Stimulated activated CD8-positive, alpha-beta memory T cell treated with anti-CD3 and anti-CD28 coated beads, Interleukin-4, amount 100 ng/mL, for 24 hours (primary cell): ENCODE measurements at places on chromosomes 6 and 20.

DNA sequence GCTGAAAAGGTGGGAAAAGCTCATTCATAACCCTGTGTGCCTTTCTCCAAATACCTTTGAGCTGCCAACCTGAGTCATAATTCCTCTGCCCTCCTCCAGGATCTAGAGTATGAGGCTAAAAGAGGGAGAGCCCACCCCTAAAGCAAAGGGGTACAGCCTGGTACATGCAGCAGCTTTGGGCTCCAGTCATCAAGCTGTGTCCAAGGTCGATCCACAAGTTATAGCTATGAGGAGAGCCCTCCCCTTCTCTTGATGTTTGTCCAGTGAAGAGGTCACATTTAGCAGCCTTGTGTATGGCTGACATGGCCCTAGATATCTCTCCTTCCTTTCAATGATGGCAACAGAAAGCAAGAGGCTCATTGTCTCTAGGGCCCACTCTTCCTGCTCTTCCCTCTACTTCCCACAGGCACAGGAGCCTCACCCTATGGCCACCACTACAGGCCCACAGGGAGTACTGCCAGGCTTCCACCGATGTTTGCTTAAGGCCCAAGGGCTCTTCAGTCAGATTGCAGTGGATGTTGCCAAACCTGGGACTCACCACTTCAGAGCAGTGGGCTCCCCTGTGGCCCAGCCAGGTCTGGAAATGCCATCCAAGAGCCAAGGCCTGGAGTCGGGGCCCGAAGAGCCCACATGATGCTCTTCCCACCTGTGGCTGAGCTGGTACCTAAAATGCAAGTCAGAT is 176.8 kb downstream of the CD83 start:
- DNase-seq: no peak

DNA sequence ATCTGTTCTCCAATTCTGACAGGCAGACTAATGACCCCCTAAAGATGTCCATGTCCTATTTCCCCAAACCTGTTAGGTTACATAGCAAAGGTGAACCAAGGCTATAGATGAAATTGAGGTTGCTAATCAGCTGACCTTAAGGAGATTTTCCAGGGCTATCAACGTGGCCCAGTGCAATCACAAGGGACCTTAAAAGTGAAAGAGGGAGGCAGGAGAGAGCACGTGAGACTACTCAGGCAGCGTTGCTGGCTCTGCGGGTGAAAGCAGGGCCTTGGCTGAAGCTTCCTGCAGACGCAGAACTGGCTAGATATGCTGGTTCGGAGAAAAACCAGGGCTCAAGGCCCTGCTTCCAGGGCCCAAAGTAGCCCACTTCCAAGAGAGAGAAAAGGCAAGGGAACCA is 78.7 kb downstream of the NCOA7 start:
- no peak for DNase-seq

- no peak for DNase-seq
Measured at GRCh38 chr20:24784607-24785006, 164.5 kb upstream of the CST7 start.

GRCh38 chr20:35274172-35275092 is 3.5 kb downstream of the MMP24OS start:
- no peak for DNase-seq

GRCh38 chr20:52974179-52974594 is 2.0 kb downstream of the TSHZ2 start:
- DNase-seq: no peak

- DNase-seq: no peak
Measured at GRCh38 chr6:1100269-1100668, 211.6 kb upstream of the FOXQ1 start.

DNA sequence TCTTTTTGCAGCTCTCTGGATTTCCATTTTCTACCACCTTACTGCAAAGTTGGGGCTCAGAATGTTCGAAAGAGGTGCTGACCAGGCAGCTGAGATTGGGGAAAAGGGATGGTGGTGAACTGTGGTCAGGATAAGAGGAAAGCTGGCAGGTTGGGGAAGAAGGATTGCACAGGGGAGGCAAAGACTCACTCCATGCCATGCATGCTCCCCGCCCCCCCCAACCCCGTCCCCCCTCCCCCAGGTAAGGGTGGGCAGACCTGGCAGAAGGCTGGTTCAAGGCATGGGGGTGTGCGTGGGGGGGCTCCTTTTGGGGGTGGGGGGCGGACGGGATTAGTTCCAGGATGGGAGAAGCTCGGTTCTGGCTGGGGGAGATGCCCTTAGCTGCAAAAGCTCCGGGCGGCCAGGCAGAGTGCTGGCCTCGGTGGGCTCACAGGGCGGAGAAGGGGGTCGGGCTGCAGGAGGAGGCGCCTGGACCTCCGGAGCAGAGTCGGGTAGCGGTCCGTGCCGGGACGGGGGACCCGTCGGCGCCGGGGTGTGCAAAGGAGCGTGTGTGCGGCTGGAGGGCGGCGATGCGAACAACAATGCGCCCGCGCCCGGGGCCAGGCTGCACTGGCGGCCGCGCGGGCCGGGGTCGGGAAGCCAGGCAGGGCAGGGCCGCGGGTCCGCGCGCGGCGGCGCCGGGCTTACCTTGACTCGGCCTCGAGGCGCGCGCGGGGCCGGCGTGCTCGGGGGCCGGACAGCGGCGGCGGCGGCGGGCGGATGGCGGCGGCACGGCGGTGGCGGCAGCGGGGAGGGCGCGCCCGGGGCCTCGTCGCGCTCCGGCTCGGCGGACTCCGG is 880 bp downstream of the ADNP start:
- DNase-seq: no peak

DNA sequence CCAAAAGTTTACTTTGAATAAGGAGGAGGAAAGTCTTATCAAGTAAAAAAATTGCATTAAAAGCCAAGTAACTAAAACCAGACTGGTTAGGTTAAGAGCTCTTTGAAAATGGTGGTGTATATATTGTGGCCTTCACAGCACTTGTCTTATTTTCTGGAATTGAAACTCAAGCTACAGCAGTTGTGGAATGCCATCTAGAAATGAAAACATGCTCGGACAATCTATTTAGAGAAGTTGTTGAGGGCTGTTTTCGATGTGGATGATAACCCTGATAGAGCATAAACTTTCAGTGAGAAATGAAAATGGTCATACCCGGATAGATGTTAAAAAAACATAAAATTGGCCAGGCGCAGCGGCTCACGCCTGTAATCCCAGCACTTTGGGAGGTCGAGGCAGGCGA is 47.0 kb downstream of the ARID1B start:
- no peak for DNase-seq

- DNase-seq: no peak
Measured at GRCh38 chr20:21083825-21084325, 22.3 kb downstream of the LINC00237 start.

- DNase-seq: no peak
Measured at GRCh38 chr20:41437836-41438235, 71.2 kb upstream of the EMILIN3 start.

DNA sequence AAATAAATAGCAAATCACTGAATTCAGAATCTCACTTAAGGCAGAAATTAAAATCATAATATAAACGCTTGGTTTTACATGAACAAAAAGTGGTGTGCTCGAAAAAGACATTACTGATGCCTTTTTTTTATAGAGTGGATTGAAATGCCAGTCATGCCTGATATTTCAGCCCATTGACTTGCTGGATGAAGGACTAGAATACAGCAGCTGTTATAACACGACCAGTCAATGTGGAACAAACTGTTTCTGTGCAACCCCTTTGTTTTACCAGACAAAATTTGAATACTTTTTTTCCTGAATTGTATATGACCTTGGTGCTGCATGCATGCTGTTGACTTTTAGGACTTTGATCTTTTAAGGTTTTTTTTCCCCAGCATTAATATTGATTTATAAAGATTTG is 150.0 kb downstream of the QKI start:
- DNase-seq: no peak

DNA sequence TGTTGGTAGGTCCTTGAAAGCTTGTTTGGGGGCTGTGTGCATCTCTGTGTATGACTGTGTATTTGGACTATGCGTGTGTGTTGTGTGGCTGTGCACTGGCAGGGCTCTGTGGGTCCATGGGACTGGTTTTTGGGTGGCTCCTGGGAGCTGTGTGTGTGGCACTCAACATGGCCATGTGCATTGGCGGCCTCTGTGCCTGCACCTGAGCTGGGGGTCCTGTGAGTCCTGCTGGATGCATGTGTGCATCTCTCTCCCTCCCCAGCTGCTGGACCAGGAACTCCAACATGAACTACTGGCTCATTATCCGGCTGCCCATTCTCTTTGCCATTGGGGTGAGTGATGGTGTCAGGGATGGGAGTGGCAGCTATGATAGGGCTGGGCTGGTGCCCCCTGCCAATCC is 30.1 kb downstream of the GLP1R start:
- no peak for DNase-seq
